ENCODE measurements at places on chromosomes 3 and 15.

DNA sequence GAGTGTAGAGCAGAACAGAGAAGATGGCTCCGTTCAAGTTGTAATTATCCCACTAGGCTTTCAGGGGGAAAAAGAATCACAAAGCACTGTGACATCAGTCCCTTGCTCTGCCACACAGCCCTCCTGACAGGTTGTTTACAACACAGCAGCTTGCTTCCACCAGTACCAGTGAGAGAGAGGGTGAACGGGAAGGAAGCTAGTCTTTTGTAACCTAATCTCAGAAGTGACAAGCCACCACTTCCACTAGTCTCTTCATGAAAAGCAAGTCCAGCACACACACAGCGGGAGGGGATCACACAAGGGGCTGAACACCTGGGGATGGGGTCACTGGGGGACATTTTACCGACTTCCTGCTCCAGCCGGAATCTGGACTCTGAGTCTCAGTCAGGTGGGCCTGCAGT is 86.3 kb downstream of the FAM81A start:
- no peak for DNase-seq

DNA sequence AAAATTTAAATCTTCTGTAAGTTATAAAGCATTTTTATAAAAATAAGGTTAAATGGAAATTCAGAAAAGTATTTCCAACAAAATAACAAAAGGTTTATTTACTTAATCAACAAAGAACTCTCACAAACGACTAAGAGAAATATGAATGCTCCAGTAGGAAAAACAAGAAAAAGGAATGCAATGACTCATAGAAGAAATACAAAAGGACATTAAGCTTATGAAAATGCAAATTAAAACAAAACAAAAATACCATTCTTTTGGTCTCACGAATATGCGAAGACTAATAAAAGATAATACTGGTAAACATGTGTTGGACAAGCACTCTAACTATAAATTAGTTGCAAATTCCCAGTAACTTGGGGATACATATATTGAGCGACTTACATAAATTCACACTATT is 17.5 kb upstream of the TBC1D5 start:
- DNase-seq, result no peak

DNA sequence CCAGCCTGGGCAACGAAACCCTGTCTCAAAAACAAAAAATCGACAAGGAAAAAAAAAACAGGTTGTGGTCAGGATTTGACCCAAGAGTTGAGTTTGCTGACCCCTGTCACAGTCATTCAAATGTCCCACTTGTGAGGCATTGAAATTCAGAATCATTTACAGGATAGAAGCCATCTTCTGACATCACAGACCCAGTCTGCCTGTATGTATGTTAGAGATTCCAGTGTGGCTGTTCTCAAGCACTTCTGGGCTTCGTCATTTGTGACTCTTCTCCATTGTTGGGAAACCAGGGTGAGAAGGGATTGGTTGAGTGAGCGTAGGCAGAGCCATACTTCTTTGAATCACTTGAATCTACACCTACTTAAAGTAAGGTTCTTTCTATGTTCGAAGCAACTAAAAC is 57.1 kb downstream of the LMLN start:
- DNase-seq, result no peak

DNA sequence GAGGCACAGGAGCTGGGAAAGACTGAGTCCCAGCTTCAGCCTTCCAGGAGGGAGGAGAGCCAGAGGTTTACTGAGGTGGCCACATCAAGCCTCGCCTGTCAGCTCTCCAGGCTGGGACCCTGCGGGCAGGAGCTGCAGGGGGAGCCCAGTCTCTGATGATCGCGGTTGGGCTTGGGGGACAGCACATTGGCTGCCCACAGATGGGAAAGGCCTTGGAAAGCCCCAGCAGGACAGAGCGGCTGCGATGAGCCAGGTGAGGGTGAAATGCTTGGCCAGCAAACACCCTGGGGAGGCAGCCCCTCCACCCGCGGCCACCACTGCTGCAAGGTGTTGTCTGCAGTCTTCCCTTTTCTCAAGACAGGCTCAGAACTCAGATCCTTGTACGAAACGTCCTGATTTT is 31.2 kb downstream of the SEC61A1 start:
- no peak for DNase-seq

- no peak for DNase-seq
These were observed 30.8 kb downstream of the ACSBG1 start for GRCh38 chr15:78203346-78204225.

GRCh38 chr3:112734736-112735350 is 93.9 kb upstream of the CCDC80 start:
- DNase-seq, result peak; percentile 47

Data from stimulated activated CD4-positive, alpha-beta T cell treated with anti-CD3 and anti-CD28 coated beads, Interleukin-4, amount 100 ng/mL, for 4 hours (primary cell).